ENCODE measurements at places on chromosomes 16 and 17.

DNA sequence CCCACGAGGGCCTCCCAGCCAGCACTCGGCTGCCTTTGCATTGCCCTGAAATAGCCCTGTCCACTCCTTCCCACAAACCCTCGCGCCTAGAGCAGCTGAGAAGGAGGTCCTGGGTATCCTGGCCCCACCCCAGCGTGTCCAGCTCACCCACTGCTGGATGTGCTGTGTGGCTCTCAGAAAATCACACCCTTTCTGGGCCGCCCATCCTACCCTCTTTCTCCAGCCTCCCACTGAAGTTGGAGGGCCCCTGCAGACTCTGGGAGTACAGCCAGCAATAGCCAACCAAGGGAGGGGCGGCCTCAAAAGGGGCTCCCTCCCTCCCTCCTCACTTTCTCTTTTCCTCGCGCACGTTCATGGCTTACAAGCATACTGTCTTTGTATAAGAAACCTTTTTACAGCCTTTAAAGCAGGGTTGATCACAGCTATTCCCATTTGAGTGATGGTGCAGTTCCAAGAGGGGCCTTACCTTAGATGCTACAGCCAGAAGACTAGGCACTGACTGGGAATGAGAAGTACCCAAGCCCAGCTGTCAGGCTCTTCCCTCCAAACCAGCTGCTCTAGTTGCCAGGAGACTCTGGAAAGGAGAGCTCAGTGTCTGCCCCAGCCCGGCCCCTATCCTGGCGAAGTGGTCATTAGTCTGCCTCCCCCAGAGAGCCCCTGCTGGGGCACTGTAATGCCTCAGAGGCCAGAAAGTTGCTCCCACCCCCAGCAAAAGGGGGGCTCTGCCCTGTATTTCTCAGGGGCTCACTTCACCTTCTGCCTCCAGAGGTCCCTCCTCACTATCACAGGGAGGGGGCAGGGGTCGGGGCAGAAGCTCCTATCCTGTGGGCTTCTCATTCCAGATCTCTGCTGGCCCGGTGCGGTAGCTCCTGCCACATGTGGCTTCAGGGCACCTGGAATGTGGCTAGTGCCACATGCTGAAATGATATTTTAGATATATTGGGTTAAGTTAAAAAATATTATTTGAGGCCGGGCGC is 38.1 kb downstream of the DCAKD start:
- DNase-seq, result no peak

- peak; percentile 72 for DNase-seq
Observed at GRCh38 chr16:4323845-4324488, 8.1 kb downstream of the GLIS2 start.

DNA sequence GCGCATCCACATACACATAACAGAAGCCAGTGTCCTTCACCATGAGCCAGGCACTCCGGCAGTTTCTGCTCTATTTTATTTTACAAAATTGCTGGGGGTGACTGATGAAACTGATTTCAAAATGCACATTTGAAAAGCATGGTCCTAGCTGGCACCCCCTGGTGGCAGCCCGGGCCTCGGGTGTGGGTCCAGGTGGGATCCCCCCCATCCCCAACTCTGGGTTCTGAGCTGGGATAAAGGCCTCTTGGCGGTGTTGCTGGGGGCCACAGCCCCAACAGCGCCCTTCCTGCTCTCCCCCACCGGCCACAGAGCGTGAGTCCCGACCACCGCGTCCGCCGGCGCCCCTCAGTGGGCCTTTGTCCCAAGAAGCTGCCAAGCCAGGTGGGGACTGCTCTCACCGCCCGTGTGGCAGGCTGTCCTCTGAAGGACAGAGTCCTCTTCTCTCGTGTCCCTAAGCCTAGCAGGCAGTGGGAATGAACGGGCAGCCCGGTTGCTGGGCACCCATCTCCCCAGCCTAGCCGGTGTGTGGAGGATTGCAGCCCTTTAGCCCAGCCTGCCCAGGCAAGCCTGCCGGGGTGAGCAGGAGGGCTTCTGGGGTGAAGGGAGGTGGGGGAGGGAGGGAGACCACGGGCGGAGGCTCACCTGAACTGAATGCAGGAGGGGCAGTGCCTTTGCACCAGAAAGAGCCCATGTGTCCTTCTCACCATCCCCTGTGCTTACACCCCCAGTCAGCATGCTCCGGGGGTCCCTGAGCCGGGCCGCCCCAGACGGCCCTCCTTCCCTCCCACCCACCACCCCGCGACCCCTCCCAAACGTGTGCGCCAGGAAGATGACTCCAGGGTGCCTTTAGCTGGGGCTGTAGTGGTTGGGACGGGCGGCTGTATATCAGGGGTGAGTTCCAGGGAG is 898 bp downstream of the SNAI3 start:
- peak; percentile 56 for DNase-seq

DNA sequence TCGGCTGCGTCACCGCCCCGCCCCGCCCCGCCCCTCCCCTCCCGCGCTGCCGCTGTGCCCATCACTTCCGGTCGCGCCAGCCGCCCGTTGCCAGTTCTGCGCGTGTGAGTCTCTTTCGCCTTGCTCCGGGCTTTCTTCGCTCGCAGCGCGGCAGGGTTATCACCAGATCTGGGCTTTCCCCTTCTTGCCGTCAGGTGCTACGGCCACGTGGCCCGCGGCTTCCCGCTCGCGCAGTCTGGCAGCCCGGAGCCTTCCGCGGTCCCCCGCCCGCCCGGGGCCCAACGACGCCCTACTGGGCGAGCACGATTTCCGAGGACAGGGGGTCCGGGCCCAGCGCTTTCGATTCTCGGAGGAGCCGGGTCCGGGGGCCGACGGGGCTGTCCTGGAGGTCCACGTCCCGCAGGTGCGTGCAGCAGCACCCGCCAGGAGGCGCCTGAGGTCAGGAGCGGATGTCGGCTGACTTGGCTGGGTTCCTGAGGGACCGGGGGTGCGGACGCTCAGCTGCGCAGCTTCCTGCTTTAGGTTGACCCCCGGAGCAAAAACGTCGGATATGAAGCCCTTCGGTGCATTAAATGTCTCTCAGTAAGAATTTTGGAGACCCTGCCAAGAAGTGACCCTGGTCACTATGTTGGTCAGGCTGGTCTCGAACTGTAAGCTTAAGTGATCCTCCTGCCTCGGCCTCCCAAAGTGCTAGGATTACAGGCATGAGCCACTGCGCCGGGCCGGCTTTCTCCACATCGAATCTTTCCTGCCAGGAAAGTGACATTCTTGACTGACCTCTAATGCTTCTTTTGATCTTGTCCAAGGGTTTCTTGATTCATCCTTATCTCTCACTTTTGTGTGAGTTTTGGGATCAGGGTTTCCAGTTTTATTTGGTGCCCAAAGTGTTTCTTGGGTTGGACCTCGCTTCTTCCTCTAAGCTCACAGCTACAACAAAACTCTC is at the start of gene METTL23:
TSS of gene METTL23 (plus strand) at position 64 of the 943 bp plus-strand sequence. CDS start 2,872 bp downstream, outside the sequence.
- peak; percentile 88 for DNase-seq

DNA sequence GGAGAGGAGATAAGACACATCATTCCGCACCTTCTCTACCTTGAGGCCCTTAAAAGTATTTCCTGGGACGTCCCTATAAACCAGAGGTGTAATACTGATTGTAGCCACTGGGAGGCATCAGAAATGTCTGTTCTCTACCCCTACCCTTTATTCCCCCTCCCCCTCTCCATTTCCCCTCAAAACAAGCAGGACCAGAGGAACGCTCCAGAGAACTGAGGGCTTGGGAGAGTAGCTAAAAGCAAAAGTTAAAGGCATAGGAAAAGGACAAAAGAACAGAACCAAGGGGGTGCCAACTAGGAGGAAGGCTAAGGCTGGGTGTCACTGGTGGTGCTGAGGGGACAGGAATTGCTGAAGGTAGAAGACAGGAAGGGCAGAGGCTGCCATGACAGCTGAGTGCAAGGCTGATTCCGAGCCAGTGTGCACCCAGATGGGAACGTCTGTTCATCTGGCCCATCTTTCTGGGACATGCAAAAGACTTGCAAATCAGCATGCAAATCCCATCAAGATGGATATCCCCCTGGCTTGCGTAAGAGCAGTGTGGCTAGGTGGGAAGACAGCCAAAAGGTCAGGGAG is 6.7 kb downstream of the CAMTA2 start:
- DNase-seq, result no peak

DNA sequence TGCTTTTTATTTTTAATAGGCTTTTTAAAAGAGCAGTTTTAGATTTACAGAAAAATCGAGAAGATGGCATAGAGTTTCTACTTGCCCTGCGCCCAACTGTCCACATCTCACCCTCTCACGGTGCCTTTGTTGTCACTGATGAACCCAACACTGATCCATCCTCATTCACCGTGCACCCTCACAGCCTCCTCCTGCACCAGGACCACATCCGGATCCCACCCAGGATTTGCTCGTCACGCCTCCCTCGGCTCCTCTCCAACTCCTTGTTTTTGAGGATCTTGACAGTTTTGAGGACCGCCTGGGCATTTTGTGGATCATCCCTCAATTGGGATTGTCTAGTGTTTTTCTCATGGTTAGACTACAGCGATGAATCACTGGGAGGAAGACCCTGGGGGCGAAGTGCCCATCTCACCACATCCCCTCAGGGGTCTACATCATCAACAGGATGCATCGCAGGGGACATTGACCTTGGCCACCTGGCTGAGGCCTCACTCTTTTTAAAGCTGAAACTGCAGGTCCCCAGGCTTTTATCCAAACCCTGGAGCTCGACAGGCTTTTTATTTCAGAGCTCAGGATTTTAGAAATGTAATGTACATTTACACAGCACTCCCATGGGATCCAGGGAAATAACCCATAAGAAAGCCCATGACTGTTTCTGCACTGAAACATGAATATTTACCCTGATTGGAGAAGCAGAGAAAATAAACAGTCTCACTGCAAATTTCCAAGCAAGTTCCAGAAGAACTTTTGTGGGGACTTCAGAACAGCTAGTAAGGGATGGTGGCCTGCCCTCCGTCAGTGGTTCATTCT is 71.8 kb upstream of the ZNF469 start:
- no peak for DNase-seq

DNA sequence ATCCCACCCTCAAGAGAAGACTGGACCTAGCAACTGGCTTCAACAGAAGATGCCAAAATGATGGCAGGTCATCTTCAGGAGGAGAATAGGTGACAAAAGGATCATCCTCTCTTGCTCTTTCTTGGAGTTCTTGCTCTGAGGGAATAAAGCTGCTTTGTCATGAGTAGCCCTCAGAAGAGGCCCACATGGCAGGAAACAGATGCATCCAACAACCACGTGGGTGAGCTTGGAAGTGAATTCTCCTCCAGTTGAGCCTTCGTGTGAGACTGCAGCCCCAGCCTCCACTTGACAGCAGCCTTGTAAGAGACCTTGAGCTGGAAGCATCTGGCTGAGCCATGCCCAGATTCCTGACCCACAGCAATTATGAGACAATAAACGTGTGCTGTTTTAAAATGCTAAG is 87.5 kb downstream of the DYNLRB2 start:
- DNase-seq, result no peak

GRCh38 chr17:79730437-79730768 is 340 bp upstream of the ENPP7 start:
- no peak for DNase-seq

DNA sequence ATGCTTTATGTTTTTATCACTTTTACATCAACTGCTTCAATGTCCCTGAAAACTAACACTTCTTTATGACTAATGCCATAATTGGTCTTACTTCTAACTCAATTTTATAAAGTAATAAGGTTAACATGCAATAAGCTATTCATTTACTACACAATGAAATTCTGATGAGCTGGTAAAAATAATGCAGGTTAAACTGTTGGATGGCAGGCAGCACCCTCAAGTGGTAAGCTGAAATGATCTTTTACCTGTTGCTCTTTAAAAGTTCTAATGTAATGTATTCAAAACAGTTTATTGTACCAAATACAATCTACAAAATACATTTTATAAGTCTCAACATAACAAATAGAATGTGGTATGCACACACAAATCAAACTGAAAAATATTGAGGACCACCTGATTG is 1280.3 kb downstream of the CDH8 start:
- no peak for DNase-seq

GRCh38 chr17:68660302-68660701 is 59.1 kb upstream of the FAM20A start:
- DNase-seq, result no peak

DNA sequence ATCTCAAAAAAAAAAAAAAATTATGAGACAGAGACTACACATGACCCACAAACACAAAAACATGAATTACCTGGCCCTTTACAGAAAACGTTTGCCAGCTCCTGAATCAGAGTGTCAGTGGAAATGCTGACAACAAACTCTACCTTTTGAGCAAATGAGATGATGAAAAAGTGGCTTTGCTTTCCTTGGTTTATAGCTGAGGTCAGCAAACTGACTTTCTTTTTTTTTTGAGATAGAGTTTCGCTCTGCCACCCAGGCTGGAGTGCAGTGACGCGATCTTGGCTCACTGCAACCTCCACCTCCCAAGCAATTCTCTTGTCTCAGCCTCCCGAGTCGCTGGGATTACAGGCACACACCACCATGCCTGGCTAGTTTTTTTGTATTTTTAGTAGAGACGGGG is 46.3 kb downstream of the ZCCHC14 start:
- no peak for DNase-seq

DNA sequence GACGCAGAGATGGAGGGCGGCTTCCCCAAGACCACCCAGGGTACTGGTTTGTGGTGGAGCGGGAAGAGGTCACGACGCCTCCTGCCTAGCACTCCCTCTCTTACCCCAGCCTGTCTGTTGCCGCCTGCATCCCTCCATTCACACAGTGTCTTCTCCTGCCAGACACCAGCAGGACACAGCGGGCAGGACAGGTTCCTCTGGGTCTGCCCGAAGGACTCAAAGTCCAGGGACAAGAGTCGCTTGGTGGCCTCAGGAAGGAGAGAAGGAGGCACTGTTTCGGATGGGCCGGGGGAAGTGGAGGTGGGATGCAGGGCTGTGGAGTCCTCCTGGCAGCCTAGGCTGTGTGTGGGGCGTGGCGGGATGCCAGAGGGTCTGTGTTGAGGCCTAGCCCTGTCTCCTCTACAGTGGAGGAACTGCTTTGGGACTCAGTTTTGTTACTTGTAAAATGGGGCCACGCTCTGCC is 19.6 kb upstream of the TNS4 start:
- no peak for DNase-seq

DNA sequence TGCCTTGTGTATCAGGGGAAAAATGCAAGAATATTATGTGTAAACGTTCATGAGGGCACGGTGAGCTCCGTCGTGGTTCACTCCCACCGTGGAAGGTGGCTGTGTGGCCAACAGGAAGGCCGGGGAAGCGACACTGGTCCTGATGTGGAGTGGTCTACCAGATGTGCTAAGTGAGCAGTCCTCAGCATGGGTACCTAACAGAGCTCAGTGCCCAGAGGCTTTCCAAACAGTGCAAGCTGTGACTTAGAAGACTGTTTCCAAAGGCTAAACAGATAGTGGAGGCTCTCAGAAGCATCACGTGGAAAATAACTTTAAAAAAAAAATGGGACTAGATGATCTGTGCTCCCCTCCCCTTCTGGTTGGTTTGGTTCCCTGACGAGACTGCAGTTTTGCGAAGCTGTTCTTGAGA is 199.3 kb upstream of the CHMP6 start:
- DNase-seq, result no peak

- no peak for DNase-seq
Observed at GRCh38 chr16:2609827-2610470, 72.1 kb downstream of the PDPK1 start.

GRCh38 chr17:45170931-45171337 is 9.3 kb downstream of the HEXIM2 start:
- peak; percentile 31 for DNase-seq

GRCh38 chr16:86628614-86629013 is 50.3 kb downstream of the FOXL1 start:
- DNase-seq, result no peak

- peak; percentile 90 for DNase-seq
Observed at GRCh38 chr17:82267575-82268379, 5.7 kb downstream of the CSNK1D start.
